ENCODE measurements at places on chromosomes 7 and 10.

GRCh38 chr10:127092916-127093315 is 103.5 kb downstream of the INSYN2A start:
- no peak for DNase-seq

- no peak for DNase-seq
Measured at GRCh38 chr7:29894256-29894655, 87.9 kb downstream of the WIPF3 start.

DNA sequence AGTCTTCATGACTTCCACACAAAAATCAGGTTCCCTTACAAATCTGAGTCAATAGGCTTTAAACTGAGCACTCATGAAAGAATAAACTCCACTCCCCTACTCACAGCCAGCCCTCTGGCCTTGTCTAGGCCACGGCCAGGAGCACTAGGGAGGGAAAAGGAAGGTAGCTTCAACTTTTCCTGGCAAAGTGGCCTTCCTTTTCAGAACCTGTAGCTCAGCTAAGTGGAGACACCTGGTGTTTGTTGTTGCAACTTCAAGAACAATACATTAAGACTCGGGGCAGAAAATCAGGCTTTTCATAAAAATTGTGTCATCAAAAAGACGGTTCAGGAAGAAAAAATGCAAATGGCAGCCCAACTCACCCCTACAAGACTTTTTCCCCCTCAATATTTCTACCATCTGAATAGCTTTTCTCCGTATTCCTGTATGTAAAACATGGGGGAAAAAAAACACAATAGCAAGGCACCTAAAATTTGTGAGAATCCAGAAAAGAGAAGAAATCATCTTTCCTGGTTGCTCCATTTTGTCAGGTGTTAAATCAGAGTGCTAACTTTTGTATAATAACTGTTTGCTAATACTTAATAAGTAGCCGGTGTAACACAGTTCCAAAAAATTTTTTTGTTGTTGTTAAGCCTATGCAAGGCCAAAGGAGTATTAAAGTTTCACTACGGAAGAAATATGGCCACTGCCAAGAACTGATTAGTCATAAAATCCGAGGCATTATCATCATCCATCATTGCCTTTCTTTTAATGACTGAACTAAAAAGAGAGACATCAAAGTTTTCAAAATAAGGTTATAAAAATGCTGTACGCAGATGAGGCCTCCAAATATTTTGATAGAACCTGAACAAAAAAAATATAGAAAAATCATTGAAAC is 66.2 kb upstream of the ARID5B start:
- no peak for DNase-seq

- no peak for DNase-seq
Measured at GRCh38 chr7:156003220-156004162, 191.2 kb upstream of the SHH start.

- DNase-seq: no peak
Measured at GRCh38 chr7:92295391-92295790, 49.6 kb downstream of the ANKIB1 start.

DNA sequence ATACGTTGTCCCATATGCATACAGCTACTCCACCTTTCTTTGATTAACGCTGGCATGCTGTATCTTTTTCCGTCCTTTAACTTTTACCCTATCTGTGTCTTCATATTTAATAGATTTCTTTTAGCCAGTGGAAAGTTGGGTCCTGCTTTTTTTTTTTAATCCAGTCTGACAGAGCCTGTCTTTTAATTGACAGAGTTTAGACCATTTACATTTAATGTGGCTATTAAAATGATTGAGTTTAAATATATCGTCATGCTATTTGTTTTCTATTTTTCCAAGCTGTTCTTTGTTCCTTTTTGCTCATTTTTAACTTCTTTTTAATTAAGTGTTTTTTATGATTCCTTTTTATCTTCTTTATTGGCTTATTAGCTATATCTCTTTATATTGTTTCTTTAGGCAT is 217.6 kb upstream of the NEBL start:
- no peak for DNase-seq

- DNase-seq: no peak
Measured at GRCh38 chr10:121665809-121666208, 67.6 kb upstream of the FGFR2 start.

DNA sequence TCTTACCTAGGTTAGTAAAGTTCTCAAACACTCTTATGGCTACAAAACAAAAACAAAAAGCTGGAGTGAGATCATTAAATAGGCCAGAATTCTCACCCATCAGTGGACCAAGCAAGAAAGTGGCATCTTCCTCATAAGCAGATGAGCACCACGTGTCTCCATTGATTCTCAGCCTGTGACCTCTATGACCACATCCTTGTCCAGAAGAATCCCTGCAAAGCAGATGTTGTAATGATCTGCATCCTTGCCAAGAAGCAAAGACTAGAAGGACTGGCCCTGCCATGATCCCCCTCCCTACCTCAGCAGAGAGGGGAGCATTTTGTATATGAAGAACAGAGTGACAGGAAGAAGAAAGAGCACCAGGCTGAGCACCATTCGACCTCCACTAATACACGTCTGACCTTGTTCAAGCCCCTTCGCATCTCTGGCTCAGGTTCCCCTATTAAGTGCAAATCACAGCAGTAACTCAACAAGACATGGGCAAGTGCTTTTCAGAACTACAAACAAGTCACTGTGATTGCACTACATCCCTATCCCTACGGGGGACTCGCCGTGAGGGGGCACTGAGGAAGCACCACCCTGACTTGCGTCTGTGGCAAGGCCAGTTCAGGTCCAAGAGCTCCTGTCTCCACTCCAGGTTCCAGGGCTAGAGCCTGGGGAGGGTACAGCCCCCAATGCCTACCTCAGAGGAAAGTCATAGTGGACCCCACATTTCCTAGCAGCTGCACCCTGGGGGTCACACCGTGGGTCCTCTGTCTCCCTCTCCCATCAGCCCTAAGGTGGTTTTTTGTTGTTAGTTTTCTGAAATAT is 22.2 kb upstream of the RASSF4 start:
- DNase-seq: no peak
